ENCODE measurements at places on chromosomes 3 and 15. TPM values are rescaled to one million over a fixed set of nuclear protein-coding genes. Genes with fewer than 3 reads are reported as not detected.

The GOLGA8T gene
- 9.0 TPM for total RNA-seq

The RNU5B-1 gene
- total RNA-seq: not detected

The CPA3 gene
- total RNA-seq: 0.71 TPM

The DAZL gene
- total RNA-seq: 71.5 TPM

The UPK1B gene
- total RNA-seq: 0.79 TPM

The RFTN1 gene
- total RNA-seq: 25.7 TPM

The SPATA12 gene
- total RNA-seq: 10.2 TPM

Measured in testis (tissue), 5 donors.